BJ (cell line): ENCODE measurements at places on chromosomes 16 and 17. TPM values are rescaled to one million over a fixed set of nuclear protein-coding genes. Genes with fewer than 3 reads are reported as not detected.
A peak's percentile ranks its signal among the peaks of the same experiment; 100 is the strongest.

DNA sequence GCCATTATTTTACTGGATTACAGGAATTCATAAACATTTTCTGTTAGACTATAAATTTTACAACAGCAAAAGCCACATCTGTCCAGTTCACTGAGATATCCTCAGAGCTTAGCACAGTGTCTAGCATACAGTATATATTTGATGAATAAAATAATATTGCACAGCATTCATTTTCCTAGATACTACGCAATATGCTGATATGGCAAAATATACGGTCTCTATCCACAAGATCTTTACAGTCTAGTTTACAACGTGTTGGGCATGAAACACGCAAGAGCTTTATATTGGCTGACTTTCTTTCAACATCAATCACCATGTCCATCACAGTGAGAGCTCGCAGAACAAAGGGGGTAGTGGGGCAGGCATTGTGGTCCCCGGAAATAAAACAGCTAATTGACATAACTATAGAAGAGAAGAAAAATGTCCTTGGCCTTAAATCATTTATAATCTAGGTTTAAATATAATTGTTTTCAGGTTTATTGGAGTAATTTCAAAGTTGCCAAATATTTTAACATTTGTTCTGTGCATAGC, 43.5 kb downstream of the ZNF652 start:
- no peak for DNase-seq

Gene CES4A
- polyA plus RNA-seq = 3.6 and 4.5 TPM in 2 replicates

Gene KRT13
- polyA plus RNA-seq = 0.17 and 0.27 TPM in 2 replicates

Gene TP53TG3F
- not detected in 2 replicates for polyA plus RNA-seq

DNA sequence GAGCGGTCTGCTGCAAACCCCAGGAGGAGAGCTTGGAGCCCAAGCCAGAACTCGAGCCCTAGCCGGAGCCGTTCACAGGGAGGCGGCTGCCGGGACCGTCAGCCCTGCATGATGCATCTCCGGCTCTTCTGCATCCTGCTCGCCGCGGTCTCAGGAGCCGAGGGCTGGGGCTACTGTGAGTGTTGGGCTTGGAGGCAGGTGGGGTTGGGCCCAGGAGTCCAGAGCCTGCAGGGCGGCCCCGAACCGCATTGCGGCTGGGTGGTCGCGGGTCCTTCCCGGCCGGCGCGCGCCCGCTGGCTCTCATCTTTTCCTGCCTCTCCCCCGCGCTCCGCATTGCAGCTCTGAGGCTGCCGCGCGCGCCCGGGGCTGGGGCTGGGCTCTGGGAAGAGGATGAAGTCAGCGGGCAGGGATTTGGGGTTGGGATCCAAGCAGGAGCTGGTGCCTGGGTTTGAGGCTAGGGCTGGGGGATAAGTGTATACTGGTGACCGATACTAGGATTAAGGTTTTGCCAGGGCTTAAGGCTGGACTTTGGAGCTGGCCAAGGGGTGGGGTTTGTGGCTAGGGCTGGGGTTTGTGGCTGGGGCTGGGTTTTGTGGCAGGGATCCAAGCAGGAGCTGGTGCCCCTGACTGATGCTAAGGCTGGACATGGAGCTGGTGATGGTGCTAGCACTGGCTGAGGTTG, 532 bp downstream of the CNTNAP1 start:
- no peak for DNase-seq

- DNase-seq = peak; percentile 77
These were observed at the start of gene ZCCHC14 for GRCh38 chr16:87492721-87493607. TSS of gene ZCCHC14 (minus strand) at chr16:87493024. CDS start at chr16:87492238, 786 bp downstream.

- DNase-seq = no peak
These were observed 32.3 kb downstream of the SEC14L5 start for GRCh38 chr16:4990415-4990814.

DNA sequence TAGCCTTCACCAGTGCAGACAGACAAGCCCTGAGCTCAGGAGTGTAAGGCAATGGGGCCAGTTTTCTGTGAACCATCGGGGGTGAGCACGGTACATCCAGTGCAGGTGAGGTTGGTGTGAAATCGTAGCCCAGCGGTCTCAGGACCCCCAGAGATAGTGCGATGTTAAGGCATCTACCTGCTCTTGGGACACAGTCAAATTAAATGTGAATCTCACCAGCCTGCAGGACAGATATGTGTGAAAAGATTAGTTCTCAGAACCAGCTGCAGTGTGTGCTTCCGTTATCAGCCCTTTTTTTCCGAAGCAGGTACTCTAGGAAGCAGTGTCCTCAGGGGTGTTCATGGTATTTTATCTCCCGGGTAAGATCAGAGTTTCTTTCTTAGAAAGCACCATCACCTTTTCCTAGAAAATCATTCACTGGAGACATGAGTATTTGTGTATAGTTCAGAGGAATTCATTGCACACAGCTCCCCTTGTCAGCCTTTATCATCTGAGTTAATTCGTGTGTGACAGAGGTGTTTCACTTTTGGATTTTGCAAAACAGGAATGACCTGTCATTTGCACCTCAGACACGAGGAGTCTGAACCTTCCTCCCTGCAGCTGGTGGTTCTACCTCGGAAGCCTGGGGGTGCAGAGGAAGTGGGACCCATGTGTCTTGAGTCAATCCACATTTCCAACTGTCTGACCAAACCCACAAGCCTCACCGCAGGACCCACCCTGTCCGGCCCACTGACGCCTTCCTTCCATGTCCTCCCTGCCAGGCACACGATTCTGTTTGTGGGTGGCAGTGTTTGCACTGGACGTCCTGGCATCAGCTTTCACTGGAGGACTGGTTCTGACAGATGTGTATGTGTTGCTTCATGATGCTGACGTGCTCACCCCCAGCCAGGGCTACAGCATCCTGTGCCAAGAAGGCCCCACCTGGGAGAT, 107.8 kb downstream of the CLEC16A start:
- no peak for DNase-seq

Gene KRTAP2-2
- 0.16 TPM in 1 of 2 replicates, not detected in the other for polyA plus RNA-seq

GRCh38 chr17:41539979-41540701, 12.0 kb upstream of the KRT19 start:
- no peak for DNase-seq

Gene ZNF469
- polyA plus RNA-seq = 0.81 and 1.2 TPM in 2 replicates

GRCh38 chr17:21357281-21357680, 18.9 kb upstream of the KCNJ12 start:
- no peak for DNase-seq

Gene SLC16A6
- polyA plus RNA-seq = 0.20 and 0.22 TPM in 2 replicates

Gene KSR1
- 5.6 and 6.8 TPM in 2 replicates for polyA plus RNA-seq

Gene PRSS22
- polyA plus RNA-seq = not detected in 2 replicates

GRCh38 chr17:28716740-28717577, 709 bp downstream of the RAB34 start:
- DNase-seq = no peak

Gene MEIOC
- polyA plus RNA-seq = 0.26 TPM in 2 replicates

- no peak for DNase-seq
These were observed 2.2 kb upstream of the TLCD3B start for GRCh38 chr16:30033270-30033669.

- no peak for DNase-seq
These were observed 88.2 kb downstream of the IRF8 start for GRCh38 chr16:85986931-85987749.

GRCh38 chr17:34300652-34301370, 15.3 kb downstream of the CCL11 start:
- no peak for DNase-seq

DNA sequence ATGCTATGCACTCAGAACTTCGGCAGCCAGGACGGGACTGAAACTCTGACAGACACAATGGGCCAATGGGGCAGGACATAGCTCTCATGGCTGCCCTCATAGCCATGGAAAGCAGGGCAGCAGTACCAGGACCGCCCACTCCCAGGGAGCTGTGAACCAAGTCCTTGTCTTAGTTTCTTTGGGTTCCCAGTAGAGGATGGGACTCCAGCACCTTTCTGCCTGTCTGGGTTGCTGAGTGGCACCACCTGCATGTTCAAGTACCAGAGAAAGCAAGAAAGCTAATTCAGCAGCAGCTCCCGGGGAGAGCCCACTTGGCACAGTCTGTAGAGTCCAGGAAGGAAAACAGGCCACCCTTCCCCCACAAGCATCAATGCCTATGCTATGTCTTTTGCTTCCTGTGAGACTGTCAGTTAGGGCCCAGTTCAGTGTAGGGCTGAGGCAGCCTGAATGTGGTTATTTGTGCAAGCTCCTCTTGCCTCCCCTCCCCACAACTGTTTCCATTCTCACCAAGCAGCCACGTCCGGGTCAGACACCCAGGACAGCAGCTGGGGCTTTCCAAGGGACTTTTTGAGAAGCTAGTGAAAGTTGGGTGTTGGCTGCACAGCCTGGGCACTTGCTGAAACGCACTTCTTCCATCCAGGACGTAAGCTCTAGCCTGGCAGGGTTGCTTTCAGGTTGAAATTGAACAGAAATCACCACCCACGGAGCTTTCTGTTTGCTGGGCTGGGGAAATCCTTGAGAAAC, 7.8 kb downstream of the SUPT4H1 start:
- DNase-seq = no peak

DNA sequence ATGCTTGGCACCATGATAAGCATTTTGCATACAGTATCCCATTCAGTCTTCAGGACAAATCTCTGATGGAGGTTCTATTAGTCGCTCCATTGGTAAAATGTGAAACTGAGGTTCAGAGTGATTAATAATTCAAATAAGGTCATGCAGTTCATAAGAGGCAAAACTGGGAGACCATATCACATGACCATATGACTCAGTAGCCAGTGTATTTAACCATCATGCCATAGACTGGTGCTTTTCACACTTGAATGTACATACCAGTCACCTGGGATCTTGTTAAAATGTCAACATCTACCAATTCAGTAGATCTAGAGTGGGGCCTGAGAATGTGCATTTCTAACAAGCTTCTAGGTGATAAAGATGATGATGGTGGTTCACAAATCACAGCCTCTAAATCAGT, 4.3 kb downstream of the ACSM3 start:
- no peak for DNase-seq

DNA sequence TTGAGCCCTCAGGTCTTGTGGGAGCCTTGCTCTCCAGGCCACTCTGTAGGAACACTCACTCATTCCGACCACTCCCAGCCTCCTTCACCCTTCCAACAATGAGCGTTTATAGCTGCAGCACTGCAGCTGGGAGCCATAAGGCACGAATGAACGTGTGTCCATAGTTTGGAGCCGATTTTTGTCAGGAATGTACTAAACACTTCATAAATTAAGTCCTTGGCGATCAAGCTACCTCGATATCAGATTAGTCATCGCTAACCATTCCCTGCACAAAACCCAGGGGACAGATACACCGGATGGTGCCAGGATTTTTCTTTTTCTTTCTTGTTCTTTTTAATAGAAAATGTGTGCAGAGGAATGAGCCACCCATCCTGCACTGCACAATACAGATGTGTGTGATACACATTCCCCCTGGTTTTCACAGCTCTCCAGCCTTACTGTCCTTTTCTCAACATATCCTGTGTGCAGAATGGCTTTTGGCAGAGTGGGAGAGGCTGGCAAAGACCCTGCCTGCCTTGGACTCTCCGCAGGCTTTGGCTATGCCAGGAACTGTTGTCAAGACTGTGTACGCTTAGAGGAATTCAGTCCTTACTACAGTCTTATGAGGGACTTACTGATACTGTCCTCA, 68.4 kb upstream of the ELAC2 start:
- DNase-seq = peak; percentile 4

Gene C16orf89
- not detected in 2 replicates for polyA plus RNA-seq

Gene CD300A
- polyA plus RNA-seq = not detected in 2 replicates

GRCh38 chr16:10635365-10636021, 55.1 kb upstream of the EMP2 start:
- no peak for DNase-seq

DNA sequence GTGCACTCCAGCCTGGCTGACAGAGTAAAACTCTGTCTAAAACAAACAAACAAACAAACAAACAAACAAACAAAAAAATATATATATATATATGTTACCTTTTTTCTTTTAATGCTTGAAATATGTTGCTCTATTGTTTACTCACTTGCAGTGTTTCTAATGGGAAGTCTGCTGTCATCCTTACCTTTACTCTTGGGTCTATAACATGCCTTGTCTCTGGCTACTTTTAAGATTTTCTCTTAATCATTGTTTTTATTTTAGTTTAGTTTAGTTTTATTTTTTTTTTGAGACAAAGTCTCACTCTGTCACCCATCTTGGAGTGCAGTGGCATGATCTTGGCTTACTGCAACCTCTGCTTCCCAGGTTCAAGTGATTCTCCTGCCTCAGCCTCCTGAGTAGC, 16.1 kb upstream of the TNRC6A start:
- DNase-seq = no peak

DNA sequence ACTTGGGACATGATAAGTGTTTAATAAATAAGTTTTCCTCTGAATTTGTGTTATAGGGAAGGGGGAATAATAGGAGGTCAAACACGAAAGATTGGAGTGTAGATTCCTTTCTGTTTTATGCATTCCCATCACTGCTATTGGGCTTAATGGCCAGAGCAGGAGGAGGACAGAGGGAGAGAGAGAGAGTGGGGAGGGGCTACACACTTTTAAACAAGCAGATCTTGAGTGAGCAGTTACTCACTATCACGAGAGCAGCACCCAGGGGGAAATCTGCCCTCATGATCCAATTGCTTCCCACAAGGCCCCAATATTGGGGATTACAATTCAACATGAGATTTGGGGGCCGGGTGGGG, 505.0 kb downstream of the GRIN2A start:
- no peak for DNase-seq

DNA sequence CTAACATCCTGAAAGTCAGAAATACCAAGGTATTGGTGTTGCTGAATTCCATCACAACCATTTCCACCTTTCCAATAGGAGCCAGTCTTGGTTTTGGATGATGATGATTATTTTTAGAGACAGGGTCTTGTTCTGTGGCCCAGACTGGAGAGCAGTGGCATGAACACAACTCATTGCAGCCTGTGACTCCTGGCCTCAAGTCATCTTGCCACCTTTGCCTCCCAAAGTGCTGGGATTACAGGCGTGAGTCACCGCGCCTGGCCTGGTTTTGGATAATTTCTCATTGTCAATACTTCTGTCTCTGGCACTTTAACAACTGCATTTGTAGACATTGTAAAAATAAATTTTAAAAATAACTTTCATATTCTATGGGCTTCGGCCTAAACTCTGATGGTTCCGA, 22.6 kb downstream of the STAT5B start:
- DNase-seq = no peak

DNA sequence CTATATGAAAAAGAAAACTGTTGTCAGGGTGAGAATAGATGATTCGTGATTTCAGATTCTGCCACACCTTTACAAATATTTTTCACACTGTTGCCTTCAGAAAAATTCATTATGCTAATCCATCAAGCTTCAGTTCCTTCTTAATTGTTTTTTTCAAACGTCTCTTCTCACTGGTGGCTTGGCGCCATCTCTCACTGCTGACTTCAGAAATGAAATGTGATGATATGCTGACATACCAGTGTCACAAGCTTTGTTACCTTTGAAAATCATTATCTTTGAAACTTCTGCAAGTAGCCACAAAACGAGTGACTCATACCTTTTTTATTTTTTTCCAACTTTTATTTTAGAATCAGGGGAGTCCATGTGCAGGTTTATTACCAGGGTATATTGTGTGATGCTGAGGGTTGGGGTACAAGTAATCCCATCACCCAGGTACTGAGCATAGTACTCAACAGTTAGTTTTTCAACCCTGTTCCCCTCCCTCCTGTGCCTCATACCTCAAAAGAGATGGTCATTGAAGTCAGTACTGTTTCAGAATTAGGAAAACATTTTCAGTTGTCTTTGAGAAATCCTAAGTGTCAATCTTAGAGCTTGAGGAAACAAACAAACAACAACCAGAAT, 14.0 kb upstream of the KRT222 start:
- DNase-seq = no peak

Gene OTOP2
- not detected in 2 replicates for polyA plus RNA-seq
